Left renal cortex interstitium (tissue), 4 donors: ENCODE measurements at places on chromosomes 3 and 15.

GRCh38 chr15:88022716-88023115 is 233.8 kb downstream of the NTRK3 start:
- no peak for DNase-seq

- DNase-seq: no peak
Measured at GRCh38 chr3:71466483-71466882, 117.0 kb downstream of the FOXP1 start.

- DNase-seq: no peak
Measured at GRCh38 chr3:71131375-71132314, 451.9 kb downstream of the FOXP1 start.

- no peak for DNase-seq
Measured at GRCh38 chr3:195319060-195319459, 48.1 kb upstream of the XXYLT1 start.

DNA sequence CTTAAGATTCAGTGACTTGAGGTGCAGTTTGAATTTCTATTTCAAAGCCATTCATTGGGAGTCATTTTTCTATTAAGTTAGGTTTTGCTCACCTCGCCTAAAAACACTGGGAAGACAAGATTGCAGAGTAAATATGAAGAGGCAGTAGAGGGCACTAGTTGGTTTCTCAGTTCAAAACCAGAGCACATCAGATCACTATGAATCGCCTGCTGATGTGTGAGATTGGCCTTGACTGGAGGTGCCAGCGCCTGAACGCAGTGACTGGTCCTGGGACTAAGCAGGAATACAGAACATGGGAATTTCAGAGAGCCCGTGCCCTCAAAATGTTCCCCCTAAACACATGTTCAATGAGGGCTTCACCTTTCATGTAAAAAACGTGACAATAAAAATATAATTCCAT is 229.0 kb downstream of the ITPR1 start:
- DNase-seq: no peak

DNA sequence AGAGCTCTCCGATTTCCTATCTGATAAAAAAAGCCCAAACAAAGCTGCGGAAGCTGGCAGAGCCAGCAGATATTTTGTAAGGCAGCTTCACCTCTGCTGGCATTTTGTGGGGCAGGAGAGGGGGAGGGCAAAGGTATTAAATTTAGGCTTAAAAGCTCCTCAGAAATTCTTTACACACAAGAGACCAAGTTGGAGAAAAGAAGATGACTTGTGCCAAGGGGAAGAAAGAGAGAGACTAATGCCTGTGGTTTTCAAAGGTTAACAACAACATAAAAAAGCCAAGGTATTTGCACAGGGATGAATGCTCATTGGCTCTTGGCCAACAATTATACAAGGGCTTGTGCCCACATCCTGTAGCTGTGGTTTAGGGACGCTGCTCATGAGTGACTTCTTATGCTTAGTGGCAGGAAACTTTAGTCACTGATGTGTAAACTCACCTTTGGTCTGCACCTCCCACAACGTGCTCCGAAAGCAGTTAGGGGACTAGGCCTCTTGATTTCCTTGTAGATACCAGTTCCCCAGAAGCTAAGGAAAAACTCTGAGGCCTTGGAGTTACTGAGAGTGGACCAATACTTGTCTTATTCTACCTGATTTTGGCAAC is 152.9 kb downstream of the TPRG1 start:
- peak; percentile 69 for DNase-seq

DNA sequence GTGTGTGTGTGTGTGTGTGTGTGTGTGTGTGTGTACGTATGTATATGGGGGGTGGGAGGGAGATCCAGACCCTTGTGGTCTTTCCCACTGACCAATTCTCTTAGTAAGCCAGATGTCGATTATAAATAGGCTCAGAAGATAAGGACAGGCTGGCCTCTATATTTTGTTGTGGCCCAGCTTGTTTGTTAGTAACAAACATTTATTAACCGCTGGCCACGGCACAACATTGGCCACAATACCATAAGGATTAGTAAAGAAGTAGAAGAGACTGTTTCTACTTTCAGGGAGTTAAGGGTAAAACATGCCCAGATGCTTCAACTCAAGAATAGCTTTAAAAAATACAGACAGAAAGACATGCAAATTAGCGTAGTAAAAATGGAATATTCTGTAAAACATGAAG is 58.1 kb downstream of the ABHD2 start:
- no peak for DNase-seq
